Stimulated activated CD4-positive, alpha-beta T cell treated with anti-CD3 and anti-CD28 coated beads, Interleukin-15, amount 100 ng/mL, for 48 hours (primary cell): ENCODE measurements at places on chromosomes 16 and 17.

DNA sequence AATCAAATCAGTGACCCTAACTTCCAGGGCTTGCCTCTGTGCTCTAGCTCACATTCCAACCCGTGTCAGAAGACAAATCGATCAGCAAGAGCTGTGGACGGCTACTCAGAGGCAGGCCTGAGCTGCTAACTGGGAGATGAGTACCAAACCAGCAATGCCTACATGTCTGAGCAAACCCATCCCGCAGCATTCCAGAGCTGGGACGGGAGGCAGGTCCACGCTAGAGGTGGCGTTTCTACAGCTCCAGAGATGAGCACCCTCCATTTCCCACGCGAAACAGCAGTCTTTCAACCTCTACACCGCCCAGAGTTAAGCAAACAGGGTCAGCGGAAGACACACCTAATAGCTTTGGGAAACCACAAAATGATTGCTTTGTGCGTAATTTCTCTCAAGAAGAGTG, 6.5 kb downstream of the NXN start:
- DNase-seq: no peak

DNA sequence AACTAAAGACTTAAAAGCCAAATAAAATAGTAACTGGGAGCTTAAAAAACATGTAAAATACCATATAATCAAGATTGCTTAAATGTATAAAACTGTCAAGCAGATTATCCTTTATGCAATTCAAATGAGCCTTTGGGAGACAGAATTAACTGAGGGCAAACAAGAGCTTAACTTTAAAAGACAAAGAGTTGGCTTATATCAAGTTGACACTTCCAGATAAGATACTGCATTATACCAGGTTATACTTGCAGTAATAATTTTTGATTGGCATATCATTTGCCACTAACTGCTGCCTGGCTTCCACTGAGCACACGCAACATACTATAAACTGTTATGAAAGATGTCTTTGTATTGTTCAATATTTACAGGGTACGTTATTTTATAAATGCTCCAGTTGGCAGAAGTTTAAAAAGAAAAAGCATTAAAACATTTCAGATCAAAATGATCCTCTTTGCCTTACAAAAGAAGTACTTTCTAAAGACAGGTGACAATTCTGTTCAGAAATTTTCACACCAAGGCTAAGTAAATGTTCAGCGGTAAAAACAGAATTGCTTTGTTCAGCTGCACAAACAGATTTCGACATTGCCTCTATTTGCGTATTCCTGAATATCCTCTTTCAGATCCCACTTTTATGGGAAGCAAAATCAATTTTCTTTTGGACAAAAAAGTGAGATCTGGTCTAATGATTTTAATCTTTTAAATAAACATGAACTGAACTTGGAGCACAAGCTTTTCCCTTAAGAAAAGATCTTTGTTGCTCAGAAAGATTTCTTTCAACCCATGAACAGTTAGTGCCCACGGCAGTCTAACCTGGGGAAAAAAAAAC, 50.7 kb downstream of the TOX3 start:
- DNase-seq: no peak

DNA sequence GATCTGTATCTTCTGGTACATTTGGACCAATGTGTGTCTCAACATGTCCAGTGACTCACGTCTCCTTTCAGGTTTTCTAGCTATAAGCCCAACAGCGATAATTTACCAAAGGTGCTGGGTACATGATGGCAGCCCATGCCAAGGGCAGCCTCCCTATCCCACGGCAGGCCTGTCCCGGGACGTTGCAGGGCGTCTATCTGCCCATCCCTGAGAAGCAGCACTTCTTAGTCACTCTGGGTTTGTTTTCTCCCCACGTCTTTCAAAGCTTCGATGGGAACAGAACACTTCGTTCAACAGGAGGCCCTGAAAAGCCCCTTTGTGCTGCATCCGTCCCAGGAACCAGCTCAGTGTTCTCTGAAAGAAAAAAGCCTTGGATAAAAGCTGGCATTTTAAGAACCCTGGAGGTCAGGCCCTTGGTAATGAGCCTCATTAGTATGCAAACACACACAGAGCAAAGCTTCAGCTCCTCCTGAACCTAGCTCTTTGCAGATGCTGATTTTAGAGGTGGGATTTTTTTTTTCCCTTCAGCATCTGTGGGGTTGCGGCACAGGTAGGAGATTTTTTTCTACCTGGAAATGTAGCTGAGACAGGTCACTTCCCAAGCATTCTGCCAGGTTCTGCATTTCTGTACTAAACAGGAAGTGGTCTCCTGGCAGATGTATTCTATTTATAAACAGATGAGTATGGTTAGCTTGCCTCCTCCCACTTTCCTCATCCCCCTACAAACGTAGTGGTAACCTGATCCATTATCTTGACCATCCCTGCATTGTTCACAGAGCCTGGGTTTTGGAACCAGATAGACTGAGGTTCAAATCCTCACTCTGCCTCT, 17.5 kb upstream of the MT4 start:
- DNase-seq: no peak

DNA sequence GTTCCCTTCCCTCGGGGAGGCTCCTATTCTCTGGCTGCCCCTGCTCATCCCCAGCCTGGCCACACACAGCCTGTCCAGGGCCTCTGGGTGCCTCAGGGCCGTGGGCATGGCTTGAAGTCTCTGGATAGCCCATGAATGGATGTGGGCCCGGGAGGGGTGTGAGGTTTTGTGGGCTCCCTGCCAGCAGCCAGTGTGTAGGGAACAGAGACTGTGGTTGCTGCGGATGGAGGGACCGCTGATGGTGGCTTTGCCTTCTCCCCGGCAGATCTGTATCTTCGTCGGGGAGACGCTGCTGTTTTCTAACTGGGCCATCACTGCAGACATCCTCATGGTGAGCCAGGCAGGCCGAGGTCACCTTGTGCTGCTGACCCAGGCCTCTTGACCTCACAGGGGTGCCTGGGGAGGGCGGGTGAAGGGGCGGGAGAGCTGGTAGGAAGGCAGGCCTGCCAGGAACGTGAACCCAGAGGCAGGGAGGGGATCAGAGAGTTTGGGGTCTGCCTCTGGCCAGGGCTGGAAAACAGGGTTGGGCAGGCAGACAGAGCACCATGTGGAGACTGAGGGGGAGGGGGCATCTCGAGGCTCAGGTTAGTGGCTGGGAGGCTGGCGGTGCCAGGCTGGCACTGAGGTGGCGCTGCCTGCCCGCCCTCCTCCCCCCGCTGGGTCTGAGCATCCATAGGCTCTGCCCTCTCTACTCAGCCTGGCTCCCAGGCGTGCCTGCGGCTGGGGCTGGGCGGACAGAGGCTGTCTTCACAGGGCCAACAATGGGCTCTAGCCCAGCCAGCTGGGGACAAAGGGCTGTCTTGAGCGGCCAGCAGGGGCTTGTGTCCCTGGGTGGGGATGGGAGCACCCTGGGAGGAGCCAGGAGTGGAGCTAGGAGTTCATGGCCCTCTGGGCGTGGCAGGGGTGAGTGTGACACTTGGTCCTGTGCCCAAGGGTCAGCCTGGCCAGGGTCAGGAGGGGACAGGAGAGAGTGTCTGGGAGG, 21.4 kb downstream of the MYBBP1A start:
- no peak for DNase-seq

DNA sequence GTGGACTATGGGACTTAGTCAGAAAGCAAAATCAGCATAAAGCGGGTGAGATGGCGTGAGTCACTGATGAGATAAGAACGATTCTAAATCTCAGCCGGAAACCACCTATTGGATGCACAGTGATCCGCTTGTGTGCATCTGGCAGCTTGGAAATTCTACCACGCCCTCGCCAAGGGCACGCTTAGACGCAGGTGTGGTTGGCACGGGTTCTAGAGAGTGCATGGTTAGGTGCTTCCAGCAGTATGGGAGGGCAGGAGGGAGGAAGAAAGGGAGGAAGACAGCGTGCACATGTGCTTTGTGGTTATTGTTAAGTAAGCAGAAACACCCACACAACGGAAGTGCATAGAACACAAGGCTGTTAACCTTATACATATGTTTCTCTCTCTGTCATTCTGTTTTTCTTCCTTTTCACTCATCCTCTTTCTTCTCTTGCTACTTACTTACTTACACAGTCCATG, 374.0 kb upstream of the ASIC2 start:
- DNase-seq: peak; percentile 7

GRCh38 chr17:82935966-82936767, 96.3 kb upstream of the ZNF750 start:
- DNase-seq: no peak

GRCh38 chr16:90018652-90019542, at the start of gene DBNDD1:
DBNDD1 (minus strand) TSS chr16:90019456; CDS start chr16:90019341, 115 bp downstream.
- DNase-seq: no peak

- no peak for DNase-seq
Observed at GRCh38 chr17:37219876-37220606, 155.7 kb upstream of the C17orf78 start.

- no peak for DNase-seq
Observed at GRCh38 chr16:60686824-60687223, 1349.4 kb downstream of the CDH8 start.

DNA sequence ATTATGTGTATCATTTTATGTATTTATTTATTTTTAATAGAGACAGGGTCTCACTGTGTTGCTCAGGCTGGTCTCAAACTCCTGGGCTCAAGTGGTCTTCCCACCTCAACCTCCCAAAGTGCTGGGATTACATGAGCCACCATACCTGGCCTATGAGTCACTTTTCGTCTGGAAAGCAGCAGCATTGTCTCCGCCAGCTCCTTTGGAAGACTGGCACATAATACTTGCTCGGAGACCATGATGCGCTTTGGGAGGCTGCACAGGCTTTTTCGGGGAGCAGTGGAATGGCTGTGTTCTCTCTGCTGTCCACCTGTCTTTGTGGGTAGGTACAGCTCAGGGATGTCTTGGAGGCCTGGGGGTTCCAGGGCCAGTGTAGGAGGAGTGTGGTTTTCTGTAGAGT, 102.2 kb downstream of the AATF start:
- no peak for DNase-seq

GRCh38 chr16:35714665-35715064, 2255.3 kb downstream of the TP53TG3F start:
- no peak for DNase-seq

GRCh38 chr16:87782033-87782432, 16.2 kb upstream of the KLHDC4 start:
- no peak for DNase-seq

GRCh38 chr17:43442711-43443110, 41.1 kb upstream of the DHX8 start:
- DNase-seq: no peak

GRCh38 chr16:72018470-72018869, 9.9 kb downstream of the DHODH start:
- DNase-seq: no peak

DNA sequence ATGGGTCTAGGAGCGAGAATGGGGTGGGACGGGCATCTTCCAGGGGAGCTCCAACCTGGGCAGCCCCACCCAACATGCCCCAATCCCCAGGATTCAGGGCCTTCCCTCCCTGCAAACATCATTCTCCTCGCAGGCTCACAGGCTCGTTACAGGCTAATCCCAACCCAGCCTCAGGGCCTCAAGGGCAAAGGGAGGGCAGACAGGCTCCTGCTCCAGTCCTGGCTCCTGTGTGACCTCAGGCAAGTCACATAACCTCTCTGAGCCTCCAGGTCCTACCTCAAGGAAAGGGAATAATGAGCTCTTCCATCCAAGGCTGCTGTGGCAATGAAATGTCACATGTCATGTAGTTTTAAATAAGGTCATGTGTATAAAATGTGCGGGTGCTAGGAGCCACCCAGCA, 186.5 kb upstream of the TNRC6C start:
- DNase-seq: no peak

- DNase-seq: peak; percentile 25
Observed at GRCh38 chr17:15999974-16000827, 577 bp downstream of the TTC19 start.

DNA sequence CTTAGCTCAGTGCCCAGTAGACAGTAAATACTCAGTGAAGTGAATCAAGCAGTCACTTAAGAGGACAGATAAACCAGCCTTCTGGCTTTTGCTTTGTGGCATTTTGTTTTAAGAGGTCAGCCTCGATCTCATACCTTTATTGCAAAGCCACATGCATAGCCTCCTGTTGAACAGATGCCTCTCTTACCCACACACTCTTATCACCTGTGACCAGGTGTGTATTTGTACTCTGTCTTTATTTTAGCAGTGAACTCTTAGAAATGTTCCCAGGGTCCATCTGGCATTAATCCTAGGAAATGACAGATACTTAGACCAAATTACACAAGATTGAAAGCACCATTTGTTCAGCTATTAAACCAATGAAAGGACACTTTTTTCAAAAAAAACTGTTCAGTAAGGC, 1426.5 kb downstream of the CDH11 start:
- DNase-seq: no peak

DNA sequence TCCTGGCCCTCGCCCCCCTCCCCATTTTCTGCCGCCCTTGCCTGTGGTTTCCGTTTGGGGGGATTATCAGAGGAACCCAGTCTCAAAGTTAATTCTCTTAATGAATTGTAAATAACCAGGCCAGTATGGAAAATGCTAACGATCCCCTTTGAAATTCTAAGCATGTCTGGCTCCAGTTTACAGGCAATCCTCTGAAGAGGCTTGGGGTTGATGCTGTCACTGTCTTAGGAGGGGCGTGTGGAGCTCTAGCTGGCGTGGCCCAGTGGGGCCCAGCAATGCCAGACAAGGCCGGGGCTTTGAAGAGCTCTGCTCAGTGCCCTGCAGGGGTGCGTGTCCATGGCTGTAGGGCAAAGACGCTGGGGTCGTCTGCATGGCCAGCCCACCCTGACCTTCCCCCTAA, 164.6 kb downstream of the CYLD start:
- no peak for DNase-seq

DNA sequence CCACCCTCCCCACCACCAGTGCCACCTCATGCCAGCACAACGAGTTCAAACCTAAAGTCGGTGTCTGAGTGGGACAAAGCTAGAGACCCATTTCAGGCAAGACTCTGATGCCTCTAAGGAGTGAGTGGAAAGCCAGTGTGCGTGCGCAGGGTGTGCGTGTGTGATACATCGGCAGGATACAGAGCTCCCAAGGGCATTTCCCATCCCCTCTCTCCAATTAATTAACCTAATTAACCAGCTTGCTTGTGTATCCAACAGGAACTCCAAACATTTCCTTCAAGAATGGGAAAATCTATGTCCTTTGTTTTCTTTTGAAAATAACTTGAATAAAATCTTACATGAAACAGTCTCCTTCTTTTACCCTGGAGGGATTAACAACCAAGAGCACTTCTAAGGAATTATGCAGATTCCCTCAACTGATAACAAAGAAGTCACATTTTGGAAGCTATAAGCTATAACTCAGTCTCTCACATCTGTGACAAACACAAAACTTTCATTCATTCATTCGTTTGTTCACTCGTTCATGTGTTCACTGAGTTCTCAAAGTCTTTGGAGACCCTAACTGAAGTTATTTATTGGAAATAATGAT, 9.9 kb downstream of the ATPAF2 start:
- no peak for DNase-seq

GRCh38 chr17:36089888-36090836, at the start of gene CCL3:
CCL3 (minus strand) TSS chr17:36090143; CDS start chr17:36090058, 85 bp downstream.
- DNase-seq: peak; percentile 37

GRCh38 chr17:67868176-67868575, 42.9 kb downstream of the BPTF start:
- no peak for DNase-seq
